ENCODE measurements at places on chromosomes 1 and 21.
A peak's percentile ranks its signal among the peaks of the same experiment; 100 is the strongest.

DNA sequence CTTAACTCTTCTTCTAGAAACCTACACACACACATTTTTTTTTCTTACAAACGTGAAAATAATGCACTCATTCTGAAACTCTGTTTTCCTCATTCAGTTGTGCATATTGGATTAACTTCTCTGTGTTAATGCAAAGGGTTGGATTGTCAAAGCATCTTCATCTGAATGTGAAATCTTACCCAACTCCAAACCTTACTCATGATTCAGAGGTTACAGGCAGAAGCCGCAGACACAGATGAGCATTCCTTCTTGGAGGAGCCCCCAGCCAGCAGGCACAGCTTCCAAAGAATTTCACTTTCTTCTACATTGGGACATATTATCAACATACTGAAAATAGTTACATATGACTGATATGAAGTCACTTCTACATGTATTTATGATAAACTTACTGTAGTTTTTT lies 15.7 kb downstream of the PATJ start:
- DNase-seq: no peak

DNA sequence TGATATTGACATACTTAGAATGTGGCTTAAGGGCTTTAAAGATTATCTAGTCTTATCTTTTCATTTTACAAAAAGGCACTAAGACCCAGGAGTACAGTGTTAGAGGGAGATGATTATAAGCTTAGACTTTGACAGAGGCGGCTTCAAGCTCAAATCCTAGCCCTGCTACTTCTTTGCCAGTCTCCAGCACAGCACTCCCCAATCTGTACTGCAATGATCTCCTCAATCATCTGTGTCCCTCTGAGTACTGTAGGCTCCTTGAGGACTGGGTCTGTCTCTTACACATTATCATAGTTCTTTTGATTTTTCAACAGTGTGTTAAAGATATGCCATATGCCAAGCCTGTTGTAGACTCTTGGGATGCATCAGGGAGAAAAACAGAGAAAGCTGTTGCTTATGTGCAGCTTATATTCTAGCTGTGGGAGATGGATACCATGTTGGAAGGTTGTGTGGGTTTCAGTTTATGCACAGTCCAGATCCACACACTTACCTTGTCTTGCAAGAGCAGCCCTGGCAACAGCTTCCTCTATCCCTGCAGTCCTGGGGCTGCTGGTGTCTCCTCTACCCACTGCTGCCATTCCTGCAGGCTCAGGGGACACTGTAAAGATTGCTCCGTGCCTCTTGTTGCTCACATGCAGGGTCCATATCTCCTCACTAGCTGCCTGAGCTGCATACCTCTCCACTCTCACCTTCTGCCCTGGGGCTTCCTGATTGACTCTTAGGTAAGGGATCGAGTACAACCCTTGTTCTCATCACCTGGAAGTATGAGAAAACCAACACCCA lies 103.9 kb upstream of the TSPAN2 start:
- no peak for DNase-seq

DNA sequence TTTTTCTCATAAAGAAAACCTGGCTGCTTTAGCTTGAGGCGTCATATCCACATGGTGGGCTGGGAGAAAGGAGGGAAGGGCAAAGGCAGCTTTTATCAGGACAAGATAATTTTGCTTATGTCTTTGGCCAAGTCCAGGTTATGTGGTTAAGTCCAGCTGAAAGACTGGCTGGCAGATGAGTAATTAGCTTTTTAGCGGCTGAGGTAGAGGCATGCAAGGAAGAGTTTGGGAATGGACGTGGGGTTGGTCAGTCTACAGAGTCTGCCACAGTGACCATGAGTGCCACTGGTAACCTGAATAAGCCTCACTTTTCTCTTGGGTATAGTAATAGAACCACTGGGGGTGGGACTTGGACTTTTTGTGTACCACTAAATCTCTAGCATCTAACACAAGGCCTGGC lies 39.8 kb downstream of the NEK7 start:
- DNase-seq: no peak

DNA sequence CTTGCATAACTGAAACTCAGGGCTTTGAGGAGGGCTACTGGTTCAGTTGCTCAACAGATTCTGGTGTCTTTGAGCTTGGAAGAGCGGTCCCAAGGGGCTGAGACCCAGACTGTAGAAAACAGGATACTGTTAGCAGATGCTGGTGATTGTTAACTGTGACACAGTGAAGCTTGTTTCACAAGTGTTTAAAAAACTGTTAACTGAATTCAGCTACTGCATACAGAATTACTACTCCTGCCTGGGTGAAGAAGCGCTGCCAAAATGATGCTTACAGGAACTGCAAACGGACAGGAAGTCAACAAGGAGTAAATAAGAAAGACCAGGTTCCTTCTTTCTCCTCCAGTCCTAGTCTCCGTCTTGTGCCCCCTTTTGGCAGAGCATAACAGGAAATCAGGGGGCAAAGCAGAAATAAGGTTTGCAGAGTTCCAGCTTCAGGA lies 195.3 kb upstream of the USP25 start:
- no peak for DNase-seq

DNA sequence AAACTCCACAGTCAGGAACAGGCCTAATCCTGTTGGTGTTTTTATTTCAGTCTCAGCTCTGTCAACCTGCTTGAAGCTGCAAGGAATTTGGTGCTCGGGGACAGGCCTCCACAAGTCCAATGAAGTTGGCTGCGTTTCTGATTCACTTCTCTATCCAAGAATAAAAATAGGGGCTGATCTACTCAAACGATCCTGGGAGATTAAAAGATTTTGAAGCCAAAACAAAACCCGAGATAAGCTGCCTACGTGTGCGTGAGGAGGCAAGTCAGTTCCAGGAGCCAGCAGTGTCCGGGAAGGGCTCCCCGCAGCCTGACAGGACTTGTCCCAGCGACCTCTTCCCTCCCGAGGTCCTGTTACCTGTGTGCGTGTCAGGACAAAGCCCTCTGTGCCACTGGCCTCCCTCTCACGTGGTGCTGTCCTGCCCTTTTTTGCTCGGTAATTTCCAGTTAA lies 98.0 kb downstream of the ETS2 start:
- DNase-seq: peak; percentile 88

- DNase-seq: no peak
Observed at GRCh38 chr1:219537223-219537631, 75.7 kb downstream of the ZC3H11B start.

DNA sequence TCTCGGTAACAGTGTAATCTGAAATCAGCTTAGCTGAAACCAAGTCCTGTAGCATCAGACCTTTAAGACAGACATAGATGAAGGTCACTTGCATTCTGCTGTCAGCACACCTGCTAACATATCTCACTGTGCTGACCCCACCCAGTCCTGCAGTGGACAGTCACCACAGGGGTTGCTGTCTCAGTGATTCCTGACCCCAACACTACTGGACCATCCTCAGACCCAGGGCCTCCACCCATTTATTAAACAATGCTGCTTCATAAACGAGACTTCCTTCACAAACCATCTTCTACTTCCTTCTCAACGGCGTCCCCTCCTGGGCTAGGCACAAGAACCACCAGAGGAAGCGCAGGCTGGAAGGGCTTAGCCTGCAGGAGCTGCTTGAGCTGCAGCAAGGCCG lies 17.8 kb upstream of the LSS start:
- no peak for DNase-seq

GRCh38 chr1:99852648-99853047 lies 2.5 kb downstream of the AGL start:
- DNase-seq: no peak

DNA sequence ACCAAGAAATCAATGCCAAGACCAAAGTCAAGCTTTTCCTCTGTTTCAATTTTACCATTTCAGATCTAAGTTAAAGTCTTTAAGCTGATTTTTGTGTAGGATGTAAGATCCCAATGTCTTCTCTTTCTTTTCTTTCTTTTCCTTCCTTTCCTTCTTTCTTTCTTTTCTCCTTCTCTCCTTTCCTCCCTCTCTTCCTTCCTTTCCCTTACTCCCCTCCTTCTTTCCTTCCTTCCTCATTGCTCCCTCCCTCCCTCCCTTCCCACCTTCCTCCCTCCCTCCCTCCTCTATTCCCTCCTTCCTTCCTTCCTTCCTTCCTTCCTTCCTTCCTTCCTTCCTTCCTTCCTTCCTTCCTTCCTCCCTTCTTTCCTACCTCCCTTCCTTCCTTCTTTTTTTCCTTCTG lies 197.5 kb downstream of the KCNT2 start:
- DNase-seq: no peak
